Activated CD4-positive, alpha-beta T cell treated with anti-CD3 and anti-CD28 coated beads, Interleukin-2, amount 50 U/mL, for 1 hour (primary cell): ENCODE measurements at places on chromosomes 1 and 21.

GRCh38 chr1:219358080-219358479 is 184.4 kb downstream of the LYPLAL1 start:
- no peak for DNase-seq

GRCh38 chr1:13583966-13584791 is 547 bp downstream of the PDPN start:
- no peak for DNase-seq

DNA sequence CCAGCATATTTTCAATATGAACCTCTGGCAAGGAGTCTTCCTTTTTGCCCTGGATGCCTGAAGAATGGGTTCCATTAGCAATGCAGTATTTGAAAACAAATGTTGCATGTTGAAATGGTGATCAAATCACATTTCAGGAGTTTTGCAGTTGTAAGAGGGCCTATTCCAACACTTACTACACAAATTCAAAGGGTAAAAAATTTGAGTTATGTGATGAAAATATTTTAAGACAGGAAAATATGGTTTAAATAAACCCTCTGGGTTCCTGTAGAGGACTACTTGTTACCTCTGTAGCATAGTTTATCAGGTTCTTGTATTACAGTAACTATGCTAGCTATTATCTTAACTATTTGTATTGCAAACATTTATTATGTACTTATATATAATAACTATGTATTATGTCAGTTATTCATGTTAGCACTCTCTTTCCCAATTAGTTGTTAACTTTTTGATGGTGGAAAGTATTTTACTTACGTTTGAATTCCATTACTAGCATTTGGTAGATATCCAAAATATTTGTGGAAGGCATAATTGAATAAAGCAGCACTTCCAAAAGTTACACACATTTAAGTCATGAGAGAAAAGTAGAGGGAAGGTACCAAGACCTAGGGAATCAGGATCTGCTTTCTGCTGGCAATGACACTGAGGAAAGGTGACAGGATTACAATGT is 312.9 kb downstream of the GRIK1 start:
- no peak for DNase-seq

DNA sequence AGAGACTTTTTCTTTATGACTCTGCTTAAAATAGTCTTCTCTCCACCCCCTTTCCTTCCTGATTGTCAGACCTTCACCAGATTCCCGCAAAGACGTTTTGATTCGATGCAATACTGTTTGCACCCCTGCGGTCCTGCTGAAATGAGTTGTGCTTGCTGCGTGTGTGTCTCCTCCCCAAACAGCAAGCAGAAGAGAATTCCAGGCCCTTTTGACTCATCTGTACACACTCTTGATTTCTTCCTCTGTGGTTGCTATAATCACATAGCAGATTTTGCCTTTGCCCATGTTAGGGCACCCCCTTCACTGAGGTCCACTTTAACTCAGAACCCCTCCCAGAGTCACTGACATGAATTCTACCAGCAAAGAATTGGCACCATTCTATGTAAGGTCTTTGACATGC is 136.5 kb downstream of the ZZZ3 start:
- no peak for DNase-seq

DNA sequence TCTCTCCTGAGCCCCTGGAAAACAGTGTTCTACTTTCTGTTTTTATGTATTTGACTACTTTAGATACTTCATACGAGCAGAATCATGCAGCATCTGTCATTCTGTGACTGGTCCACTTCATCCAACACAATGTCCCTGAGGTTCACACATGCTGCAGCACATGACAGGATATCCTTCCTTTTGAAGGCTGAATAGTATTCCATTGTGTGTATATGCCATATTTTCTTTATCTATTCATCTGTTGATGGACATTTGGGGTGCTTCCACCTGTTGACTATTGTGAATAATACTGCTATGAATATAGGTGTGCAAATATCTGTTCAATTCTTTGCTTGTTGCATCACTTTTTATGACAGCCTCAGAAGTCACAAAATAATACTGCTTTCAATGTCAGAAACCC is 55.8 kb downstream of the SH3GLB1 start:
- DNase-seq: no peak
